ENCODE measurements at places on chromosomes 16 and 17.

DNA sequence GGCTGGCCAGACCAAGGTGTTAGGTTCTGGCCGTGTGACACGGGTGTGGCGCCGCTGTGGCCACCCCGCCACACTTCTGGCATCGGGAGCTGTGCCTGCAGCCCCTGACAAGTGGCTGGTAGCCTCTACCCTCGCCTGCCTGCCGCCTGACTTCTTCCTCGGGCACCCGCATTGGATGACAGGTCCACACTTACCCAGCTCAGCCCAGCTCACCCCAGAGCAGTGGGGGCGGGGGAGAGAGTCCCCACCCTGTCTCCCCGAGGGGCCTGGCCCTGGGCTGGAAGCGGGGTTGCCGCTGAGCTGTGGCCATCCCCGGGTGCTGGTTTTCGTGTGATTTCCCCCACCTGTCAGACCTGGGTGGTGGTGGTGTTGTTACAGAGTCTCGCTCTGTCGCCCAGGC lies 53.9 kb upstream of the ACSF3 start:
- no peak for DNase-seq

GRCh38 chr16:65704866-65705265 lies 583.0 kb upstream of the CDH11 start:
- DNase-seq = no peak

- DNase-seq = no peak
Observed at GRCh38 chr17:49121696-49122292, 10.8 kb upstream of the B4GALNT2 start.

GRCh38 chr16:35344012-35344762 lies 1884.8 kb downstream of the TP53TG3F start:
- no peak for DNase-seq

DNA sequence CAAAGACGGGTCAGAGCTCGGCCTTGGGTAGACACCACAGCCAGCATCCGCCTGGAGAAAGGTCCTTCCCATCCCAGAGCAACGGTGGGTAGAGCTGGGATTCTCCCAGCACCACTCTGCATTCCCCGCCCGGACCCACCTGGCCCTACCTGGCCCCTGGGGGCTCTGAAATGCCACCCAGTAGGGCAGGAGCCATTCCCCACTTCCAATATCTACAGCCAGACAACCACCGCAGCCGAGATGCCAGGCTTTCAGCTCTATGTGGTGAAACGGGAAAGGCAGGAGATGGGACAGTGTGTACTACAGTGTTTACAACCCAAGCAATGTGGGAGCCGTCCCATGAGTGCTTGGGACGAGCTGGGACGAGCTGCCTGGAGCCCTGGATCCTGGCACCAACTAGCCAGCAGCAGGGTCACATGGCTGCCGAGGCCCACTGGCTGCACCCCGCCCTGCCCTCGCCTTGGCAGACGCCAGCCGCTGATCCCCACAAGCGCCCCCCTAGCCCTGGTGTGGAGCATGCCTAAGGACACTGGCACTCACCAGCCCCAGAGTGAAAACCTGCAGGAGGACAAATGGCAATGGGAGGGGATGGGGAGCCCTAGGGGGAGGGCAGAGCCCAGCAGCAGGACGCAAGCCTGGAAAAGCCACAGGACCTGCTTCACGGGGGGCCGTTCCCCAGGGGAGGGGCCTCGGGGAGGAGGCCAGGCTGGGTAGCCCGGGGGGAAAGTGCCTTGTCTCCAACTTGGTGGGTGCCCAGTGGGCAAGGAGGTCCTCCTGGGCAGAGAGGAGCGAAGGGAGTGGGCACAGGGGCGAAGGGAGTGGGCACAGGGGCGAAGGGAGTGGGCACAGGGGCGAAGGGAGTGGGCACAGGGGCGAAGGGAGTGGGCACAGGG lies 13.5 kb downstream of the TMC6 start:
- peak; percentile 93 for DNase-seq

DNA sequence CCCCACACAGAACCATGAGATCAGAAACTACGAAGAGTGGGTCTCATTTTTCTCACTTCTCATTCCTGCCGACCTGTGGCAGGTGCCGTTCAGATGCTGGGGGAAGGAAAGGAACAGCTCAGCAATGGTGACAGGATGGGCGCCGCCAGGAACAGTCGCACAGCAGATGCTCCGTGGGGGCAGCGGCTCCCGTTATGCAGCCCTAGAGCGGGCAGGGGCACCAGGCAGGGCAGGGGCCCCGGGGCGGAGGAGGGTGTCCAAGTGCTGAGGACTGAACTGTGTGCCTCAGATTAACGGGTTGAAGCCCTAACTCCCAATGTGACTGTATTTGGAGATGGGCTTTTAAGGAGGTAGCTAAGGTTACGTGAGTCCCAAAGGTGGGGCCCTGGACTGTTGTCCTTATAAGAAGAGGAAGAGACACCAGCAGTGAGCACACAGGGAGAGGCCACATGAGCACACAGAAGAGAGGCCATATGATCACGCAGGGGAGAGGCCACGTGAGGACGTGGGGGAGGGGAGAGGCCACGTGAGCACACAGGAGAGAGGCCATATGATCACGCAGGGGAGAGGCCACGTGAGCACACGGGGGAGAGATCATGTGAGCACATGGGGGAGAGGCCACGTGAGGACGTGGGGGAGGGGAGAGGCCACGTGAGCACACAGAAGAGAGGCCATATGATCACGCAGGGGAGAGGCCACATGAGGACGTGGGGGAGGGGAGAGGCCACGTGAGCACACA lies 95.7 kb upstream of the METRNL start:
- no peak for DNase-seq

GRCh38 chr16:27698266-27698665 lies 148.3 kb downstream of the KATNIP start:
- DNase-seq = no peak

DNA sequence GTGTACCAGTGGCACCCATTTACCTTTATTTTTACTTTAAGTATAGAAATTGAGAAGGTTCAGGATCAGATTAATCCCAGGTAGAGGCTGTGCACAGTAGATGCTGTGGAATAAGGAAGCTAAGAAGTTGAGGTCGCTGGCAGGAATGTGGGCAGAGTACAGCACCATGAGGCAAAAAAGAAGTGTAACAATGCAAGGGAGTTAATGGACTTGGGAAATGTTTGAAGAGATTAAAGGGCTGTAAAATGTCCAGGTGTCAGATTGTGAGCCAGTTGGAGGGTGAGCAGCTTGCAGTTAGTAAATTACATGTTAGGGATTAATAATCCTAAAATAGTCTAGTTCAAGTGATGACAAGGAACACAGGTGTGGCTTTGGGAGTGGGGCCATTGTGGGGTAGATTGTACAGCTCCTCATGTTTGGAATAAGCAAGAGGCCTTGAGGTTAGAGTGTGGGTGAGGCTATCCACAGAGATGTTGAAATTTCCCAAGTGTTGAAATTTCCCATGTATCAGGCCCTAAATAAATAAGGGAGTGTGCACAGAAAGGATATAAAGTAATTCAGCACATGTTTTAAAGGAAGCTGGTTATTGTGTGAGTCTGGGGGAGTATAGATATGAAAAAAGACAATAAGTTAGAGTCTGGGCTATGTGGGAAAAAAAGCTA lies 21.5 kb downstream of the TAT start:
- DNase-seq = no peak

GRCh38 chr16:85527767-85528297 lies 85.3 kb upstream of the GSE1 start:
- DNase-seq = no peak

- no peak for DNase-seq
Observed at GRCh38 chr16:22003195-22003594, 2.3 kb upstream of the PDZD9 start.

DNA sequence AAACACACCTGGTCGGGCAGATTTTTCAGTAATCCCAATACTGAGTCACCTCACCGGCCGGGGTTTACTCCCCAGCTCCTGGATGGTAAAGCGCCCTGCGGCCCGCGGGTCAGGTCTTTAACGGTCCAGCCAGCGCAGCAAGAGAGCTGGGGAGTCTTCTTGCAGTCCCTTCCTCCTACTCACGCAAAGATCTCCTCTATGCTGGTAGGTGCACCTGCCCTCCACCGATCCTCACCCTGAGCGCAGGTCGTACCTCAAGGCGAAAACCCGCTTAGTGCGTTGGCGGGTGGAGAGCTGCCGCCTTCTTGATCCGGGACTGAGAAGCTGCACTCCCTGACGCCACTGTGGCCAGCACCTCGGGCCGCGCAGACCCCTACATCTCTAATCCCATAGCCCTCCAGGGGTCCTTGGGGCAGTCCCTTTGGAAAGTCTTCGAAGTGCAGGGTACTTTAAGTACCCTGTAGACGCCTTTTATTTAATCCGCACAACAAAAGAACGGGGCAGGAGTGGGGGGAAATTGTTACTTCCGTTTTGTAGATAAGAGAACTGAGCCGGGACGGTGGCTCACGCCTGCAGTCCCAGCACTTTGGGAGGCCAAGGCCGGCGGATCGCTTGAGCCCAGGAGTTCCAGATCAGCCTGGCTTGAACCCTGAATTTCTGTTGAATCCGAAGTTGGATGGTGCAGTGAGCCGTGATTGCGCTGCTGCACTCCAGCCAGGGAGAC lies 10.4 kb upstream of the HOXB13 start:
- DNase-seq = peak; percentile 43

DNA sequence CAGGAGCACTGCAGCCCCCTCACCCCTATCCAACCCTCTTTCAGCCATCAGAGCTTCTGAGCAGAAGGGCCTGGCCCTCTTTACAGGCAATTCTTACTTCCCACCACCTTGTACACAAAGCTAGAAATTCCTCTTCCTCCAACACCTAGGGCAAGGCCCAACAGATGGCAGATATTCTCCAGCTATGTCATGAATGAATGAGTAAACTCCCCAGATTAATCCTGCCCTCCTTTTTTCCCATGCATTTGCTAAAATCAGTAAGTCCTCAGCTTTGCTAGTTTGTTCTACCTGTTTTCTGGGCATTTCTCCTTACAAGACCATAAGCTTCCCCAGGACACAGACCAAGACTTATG lies 20.4 kb upstream of the MRPS23 start:
- no peak for DNase-seq

GRCh38 chr16:65948361-65948760 lies 418.1 kb upstream of the CDH5 start:
- DNase-seq = no peak

DNA sequence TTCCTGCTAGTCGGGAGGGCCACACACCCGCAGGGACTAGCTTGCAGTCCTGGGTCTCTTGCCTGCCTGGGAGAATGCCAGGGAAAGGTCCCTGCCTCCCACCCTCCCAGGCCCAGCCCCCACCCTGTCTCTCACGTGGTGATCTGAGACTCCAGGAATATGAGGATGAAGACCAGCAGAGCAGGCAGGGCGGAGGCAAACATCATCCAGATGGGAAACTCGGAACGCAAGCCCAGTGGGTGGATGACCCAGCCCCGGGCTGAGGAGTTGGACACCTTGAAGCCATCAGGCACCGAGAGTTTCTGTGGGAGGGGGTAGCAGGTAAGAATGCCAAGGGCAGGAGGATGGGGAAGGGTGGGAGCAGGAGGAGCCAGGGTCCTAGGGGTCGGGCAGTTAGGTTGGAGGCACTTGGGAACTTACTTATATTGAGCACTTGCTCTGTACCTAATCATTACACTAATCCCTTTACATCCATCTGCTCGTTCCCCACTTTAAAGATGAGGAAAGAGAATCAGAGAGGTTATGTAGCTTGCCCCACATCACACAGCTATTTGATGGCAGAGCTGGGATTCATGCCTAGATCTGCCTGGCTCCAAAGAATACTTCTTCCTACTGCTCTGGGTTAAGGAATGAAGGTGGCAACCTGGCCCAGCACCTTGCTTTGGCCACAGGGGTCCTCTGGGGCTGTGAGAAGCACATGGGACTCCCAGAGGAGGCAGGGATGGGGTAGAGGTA lies 13.4 kb downstream of the SLC4A1 start:
- no peak for DNase-seq

- DNase-seq = peak; percentile 71
Observed at GRCh38 chr17:29176558-29177351, 3.4 kb downstream of the MYO18A start.

DNA sequence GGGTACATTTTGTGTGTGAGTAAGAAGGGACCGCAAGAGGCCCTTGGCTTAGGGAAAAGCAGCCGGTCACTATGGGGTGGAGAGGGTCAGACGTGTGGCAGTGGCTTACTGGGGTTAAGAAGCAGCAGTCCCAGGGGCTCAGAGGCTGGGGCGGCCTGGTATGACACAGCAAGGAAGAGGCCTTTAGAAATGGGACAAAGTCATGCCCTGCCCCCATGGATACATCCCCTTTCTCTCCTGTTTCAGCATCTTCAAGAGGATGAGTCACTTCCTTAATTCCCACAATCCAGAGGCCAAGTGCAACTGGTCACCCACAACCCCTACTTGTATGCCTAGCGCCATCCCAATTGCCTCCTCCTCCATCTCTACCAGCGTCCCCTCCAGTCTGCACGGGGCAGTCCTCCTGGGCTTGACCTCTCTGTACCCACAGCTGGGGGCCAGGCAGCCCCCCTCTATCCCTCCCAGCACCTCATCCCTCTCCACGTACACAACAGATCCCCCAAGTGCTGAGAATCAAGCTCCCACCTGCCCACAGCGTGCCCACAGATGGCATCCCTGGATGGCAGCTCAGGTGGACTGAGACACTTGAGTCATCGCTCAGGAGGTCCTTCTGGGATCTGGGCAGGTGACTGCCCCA lies 6.9 kb upstream of the EFTUD2 start:
- no peak for DNase-seq

- peak; percentile 63 for DNase-seq
Observed at GRCh38 chr17:59513934-59514841, 51.2 kb upstream of the DHX40 start.

DNA sequence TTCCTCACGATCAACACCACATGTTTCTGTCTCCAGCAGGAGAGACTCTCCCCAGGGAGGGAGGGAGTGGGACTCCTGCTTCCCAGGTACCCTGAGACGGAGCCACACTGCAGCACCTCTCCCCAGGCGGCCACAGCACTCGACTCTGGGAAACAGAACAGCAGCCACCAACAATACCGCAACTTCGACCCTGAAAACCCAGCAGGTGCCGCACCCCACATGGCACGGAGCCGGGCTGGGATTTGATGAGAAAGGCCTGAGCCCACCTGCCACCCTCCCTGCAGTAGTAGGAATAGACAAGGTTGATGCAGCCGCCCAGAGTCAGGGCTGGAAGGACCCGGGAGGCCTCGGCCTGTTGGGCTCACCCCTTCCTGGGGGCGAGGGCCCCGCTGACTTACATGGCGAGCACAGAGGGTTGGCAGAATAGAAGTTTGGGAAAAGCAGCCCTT lies 14.4 kb downstream of the GALNS start:
- DNase-seq = no peak

Data from prostate gland (tissue), 2 donors.